ENCODE measurements at places on chromosomes 1 and 21.

GRCh38 chr1:200442023-200442422 lies 32.2 kb upstream of the ZNF281 start:
- DNase-seq = no peak

DNA sequence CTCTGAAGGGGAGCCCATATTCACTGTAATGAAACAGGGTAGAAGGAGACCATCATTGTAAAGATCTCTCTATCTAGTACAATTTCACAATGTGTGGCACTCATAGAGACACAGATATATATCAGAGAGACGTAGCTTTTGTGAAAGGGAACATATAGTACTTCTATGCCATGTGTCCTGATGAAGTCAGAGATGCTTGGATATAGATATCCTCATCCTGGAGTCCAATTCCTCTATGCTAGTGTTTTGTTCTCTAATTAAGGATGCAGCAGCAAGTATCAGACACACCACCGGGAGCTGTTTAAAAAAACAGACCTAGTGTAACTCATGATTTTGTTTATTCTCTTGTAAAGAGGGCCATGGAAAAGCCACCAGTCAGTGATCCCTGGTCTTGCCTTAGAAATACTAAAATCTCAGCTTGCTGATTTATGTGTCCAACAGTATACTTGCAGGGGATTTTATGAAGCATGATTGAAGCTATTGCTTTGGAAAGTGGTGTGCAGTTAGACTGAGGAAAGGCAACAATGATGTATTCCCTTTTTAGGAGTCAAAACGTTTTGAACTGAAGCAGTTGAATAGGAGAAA lies 2.5 kb downstream of the NCAM2 start:
- no peak for DNase-seq

DNA sequence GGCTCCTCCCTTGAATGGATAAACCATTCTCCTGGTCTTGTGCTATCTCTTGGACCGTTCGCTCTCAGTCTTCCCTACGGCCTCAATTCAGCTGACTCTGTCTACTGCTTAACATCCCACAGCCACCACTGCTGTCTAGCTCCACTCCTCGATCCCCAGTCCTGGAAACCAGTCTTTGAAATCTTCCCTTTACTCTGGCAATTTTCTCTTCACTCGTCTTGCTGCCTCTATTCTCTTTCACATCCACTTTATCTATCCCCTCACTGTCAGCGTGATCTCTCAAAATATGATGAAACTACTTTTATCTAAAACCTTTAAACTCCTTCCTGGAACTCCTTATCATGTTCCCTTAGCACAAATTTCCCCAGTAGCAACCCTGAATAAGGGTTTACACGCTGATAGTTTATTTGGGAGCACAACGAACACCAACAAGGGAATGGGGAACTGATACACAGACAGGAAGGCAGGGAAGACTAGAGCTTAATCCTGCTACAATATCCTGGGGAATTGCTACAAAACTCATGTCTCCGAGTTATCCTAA lies 131.6 kb upstream of the SAMSN1 start:
- DNase-seq = no peak

DNA sequence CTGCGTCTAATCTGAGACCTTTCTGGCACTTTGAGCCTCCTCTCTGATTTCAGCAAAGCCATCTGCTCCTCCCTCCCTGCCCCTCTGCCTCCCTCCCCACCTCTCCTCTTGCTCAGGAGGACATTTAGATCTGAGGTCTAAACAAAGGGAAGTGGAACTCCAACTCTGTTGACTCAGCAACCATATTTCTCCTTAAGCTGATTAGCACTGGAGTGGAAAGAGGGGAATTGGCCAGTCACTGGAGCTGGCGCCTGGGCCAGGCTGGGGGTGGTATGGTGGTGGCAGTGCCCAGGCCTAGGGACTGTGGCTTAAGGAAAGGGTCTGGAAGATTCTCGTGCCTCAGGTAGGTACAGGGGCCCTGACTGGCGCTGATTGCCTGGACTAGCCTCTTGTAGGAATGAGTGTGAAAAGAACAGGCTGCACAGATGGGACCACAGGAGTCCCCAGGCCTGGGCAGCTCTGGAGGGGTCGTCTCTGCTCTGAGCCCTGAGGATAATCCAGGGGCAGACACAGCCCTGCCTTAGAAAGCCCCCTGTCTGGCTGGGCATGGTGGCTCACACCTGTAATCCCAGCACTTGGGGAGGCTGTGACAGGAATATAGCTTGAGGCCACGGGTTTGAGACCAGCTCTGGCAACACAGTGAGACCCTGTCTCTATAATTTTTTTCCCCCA lies 11.9 kb downstream of the SH2D2A start:
- no peak for DNase-seq

DNA sequence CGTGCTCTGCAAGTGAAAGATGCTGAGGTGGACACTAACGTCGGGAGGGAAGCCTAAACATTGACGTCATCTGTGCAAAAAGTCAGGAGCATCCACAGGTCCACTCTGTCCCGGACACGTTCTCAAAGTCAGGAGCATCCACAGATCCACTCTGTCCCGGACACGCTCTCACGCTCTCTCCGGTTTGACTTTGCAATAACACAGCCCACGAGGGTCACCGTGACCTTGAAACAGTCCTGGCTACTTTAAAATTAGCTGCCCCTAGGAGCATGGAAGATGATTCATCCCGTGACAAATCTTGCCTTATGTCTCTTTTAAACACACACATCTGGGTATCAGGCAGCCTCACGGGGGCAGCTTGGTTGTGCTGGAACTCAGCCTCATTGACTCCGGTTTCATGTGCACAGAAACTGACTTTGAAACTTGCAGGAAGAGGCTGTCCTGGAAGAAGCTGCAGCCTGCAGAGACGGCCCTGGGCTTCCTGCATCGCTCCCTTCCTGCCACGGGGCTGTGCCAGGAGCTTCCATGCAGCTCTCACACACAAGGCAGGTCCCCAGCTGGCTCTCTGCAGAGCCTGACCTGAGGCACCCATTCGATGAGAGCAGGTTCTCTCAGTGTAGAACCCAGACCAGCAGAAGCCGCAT lies 18.1 kb upstream of the COL18A1 start:
- DNase-seq = peak; percentile 21

DNA sequence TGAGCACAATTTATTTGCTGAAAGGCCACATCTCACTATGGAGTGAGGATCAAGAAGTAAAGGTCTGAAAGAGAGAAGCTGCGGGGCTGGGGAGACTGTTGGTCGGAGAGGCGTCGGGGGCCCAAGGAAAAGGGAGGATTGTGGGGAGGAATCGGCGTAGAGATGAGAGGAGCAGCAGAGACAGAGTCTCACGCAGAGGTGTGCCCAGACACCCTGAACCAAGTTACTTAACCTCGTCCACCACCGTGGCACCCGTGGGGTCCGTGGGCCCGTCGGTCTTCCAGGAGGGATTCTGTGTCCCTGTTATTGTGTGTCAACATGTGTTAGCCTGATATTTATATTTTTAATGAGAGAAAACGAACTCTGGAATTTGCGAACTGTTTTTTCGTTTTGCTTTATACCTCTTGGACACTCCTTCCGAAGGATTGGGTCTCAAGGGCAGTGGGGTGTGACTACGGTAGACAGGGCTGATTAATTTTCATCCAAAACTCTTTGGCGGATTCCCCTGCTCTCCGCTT lies 3.8 kb upstream of the NBPF1 start:
- no peak for DNase-seq

GRCh38 chr1:229141271-229141670 lies 129.6 kb upstream of the RAB4A start:
- DNase-seq = no peak

DNA sequence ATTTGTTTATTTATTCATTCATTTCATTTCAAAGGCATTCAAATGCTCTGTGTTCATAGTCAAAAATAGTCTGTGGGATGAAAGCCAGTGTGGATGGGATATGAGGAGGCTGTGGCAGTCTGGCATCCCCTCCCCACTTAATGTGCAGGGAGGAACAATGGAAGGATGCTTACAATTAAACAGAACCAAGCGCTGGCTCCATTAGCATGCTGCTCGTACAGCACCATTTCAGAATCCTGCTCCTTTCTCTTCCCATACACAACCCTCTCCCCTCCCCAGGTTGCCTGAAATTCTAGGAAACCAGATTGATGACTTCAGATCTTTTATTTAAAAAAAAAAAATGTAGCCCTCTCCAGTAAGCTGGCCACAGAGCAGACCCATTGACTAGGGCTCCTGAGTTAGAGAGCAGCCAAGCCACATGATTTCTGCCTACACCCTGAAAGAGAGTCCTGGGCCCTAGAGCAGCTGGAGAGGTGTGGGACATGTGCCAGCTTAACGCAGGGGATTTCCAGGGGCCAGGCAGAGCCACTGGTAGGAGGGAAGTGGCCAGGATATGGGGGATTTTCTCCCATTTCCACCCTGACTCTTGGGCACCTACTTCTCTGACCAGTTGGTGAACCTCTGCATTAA lies 205.2 kb downstream of the ASTN1 start:
- no peak for DNase-seq

DNA sequence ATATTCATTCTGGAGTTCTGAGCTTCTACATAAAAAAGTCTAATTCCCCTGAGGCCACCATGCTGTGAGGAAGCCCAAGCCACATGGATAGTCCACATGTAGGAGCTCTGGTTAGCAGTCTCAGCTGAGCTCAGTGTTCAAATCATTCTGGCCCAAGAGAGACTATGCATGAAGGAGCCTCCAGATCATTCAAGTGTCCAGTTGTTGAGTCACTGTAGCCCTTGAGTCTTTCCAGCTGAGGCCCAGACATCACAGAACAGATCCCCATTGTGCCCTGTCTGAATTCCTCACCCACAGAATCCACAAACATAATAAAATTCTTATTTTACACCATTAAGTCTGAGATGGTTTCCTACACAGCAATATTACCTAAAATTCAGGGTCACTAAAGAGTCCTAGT lies 107.0 kb upstream of the NGF start:
- no peak for DNase-seq

DNA sequence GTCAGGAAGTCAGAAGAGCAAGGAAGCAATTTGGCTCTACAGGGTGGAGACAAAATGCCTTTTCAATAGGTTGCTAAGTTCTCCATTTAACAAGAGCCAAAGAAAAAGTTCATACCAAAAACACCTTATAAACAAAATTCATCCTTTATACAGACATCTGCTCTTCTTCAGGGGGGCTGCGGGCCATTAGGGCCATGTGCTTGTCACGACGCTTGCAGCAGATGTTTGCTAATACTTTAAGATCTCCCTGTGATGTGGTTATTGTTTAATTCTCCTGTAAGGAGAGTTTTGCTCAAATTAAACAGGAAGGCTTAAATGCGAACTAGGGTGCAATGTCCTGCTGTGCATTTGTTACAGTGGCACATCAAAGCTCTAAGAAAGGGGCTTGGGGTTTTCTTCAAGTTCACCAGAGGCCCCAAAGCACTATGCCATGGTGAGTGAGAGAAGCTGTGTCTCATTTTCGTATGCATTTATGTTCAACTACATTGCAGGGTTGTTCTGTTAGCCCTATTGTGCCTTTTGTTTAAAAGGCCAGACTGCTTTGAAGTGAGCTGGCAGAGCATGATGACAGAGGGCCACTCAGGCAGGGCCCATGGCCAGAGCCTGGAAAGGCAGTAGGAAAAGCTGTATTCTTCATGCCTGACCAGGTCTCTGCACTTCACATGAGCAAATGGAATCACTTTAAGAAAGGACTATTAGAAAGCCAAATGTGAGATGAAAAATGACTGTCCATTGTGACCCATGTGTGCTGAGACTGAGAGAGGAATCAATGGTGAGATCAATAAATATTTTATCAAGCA lies 24.8 kb upstream of the NTPCR start:
- DNase-seq = no peak

- no peak for DNase-seq
Measured at GRCh38 chr1:166978821-166979220, 3.5 kb upstream of the ILDR2 start.

GRCh38 chr1:10671090-10671489 lies 125.4 kb downstream of the CASZ1 start:
- DNase-seq = no peak

- DNase-seq = no peak
Measured at GRCh38 chr1:11961230-11961629, 19.0 kb upstream of the MFN2 start.

DNA sequence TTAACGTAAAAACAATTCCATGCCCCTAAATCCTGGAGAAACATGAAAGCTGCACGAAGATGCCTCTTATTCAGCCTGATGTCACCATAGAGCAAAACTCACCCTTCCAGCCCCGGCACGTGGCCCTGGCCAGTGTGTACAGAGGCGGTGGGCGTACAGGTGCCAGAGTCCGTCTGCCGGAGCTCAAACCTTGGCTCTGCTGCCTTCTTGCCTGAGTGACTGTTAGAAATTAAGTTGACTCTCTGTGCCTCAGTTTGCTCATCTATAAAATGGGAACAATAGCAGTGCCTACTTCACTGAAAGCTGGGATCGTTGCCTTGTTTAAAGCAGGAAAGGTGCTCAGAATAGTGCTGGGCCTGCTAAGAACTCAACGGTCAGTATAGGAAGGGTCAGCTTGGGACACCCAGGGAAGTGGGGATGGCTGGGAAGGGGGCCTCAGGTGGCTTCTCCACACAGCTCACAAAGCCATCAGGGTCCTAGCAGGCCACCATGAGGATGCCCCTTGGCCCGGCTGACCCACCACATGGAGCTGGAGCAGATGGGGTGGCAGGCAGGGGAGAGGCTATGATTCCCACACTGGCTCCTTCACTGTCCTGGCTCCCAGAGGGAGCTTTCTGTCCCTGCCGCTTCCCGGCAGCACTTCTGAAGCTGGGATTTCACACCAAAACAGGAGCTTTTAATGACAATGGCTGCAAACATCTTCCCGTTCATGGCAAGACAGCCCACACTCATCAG lies 237.2 kb downstream of the NPHP4 start:
- DNase-seq = no peak

GRCh38 chr1:165842671-165843129 lies 15.3 kb downstream of the UCK2 start:
- DNase-seq = peak; percentile 35

GRCh38 chr1:206654828-206655227 lies 19.5 kb downstream of the DYRK3 start:
- DNase-seq = no peak

GRCh38 chr1:183291216-183291762 lies 105.2 kb downstream of the LAMC2 start:
- no peak for DNase-seq

GRCh38 chr1:227792216-227793078 lies 23.0 kb upstream of the PRSS38 start:
- no peak for DNase-seq

DNA sequence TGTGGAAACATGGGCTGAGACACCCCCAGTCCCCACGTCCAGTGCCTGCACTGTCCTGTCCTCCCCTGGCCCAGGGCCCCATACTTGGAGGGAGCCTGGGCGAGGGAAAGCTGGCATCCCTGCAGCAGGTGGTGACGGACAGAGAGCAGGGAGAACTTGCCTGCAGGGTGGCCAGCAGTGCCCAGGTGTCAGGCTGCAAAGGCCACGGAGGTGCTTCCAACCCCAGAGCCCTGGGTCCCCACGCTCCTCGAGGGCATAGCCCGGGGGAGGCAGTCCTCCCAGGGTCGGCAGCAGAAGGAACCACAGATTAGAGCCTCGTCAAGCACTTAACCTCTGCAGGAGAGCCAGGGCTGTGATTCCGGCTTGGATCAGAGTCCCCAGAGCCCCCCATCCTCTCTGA lies 77.5 kb downstream of the ARHGEF16 start:
- no peak for DNase-seq

DNA sequence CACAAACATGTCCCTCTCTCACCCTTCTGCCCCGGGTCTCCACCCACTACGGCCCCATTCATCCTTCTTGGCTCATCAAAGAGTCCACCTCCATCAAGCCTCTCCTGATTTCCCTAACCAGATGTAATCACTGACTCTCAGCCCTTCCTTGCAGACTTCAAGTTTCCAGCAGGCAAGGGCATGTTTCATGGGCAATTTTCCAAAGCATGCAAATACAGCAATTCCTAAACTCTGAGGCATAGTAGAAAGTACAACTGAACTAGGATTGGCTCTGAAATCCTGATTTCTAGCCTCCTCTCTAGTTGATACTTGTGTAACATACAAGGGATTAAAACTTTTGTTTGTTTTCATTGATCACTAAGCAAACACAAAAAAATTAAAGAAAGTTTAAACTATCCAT lies 109.1 kb upstream of the GADD45A start:
- DNase-seq = no peak
